ENCODE measurements at places on chromosomes 7 and 10.

- DNase-seq: no peak
These were observed 565.8 kb downstream of the PTPRN2 start for GRCh38 chr7:158021836-158022235.

DNA sequence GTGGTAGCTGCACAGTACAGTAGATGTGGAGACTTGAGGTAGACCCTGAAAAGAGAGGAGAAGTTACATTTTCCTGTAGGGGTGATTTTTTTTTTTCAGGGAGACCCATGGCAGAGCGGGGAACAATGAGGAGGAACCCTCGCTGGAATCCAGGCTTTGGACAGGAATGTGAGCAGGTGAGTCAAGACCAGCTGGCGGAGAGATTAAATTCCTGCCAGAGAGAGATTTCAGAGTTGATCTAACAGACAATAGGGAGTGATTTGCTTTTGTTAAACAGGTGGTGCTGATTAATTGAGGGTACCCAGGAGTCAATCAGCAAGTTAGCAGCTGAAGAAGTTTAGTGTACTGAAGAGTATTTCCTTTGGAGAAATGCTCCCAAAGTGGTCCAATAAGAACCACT lies 41.6 kb upstream of the MINDY3 start:
- DNase-seq: no peak

DNA sequence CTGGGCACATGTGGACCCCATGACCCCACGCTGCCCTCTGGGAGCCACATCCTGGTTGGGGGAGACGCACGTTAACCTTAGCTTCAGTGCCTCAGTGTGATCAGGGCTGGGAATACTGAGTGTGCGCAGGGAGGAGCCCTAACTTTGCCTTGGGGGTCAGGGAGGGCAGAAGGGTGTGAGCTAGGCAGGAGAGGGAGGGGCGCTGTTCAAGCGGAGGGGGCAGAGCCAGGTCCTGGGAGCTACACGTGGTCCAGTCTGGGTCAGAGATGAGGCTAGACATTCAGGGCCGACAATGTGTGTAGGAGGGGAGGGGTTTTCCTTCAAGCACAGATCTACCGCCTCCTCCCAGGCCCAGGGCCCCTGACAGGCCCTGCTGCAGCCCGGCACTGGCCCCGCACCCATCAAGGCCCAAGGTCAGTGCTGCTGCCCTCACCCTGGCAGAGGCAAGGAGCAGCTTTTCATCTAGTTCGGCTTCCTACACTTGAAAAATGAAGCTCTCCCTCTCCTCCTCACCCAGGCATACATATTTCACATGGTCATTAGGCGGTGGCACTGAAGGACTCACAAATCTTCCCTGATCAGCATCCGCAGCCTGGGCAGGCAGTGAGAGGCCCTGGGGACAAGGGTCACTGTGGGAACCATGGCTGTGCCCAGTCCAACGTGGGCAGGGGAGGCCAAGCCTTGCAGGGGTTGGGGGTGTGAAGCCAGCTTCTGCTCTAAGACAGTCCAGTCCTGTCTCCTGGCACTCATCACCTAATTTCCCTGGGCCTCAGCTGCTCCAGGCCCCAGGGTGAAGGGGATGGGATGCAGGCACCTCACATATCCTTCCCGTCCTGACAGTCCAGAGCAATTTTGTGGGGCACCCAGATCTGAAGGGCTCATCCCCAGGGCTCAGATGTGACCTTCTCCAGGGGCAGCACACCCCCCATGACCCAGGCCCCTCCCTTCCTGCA lies 47.3 kb downstream of the C10orf105 start:
- no peak for DNase-seq

DNA sequence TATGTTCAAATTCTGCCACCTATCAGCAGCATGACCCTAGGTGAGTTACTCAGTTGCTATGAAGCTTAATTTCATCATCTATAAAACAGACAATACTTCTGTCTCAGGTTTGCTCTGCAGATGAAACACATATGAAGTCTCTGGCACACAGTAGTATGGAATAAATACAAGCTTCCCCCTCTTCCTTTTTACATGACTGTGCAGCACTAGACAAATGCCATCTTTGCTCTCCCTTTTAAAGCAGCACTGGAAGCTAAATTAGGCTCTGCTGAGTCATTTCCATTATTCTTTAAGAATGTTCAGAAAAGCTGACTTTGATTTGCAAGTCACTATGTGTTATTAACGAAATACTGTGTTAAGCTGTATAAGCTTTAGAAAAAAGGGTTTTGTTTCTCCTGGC lies 40.7 kb upstream of the ANAPC16 start:
- peak; percentile 18 for DNase-seq

DNA sequence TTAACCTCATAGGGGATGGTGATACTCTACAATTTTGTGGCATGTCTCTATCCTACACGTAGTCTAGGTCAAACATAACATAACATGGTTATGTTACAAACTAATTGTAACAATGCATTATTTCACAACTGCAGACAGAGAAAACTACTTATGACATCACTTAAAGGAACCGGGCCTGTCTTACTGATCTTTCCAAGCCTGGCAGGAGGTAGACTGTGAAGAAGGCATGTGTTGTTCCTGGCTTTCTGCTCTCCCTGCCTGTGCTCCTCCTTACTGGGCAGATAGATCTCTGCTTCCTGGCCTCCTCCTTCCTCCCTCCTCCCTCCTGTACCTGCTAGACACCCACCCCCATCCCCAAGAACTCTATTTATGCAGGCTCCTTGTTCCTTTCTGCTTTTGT lies 5.4 kb downstream of the CACNB2 start:
- DNase-seq: no peak

DNA sequence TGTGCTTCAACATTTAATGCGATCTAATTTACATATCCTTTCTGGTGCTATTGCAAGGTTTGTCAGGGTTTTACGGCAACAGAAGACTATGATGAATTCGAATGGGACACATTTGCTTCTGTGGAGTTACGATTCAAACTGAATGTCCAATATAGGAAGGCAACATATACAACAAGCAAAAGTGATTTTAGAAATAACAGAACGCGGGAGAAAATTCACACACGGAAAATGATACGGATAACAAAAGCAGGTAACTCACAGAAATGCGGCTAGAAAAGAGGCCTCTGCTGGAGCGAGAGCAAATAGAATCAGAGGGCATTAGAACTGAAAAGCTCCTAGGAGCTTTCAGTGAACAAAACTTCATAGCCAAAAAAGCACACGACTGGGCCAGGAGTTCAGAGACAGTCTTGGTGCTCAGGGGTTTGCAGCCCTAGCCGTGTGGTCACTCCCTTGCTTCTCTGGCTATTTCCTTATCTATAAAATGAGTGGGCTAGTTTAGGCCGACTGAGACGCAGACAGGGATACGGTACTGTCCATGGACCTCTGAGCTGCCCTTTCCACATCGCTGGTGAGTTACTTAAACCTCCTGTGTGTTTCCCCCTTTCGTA lies 557 bp upstream of the TAX1BP1 start:
- DNase-seq: no peak

GRCh38 chr10:48910548-48910947 lies 29.1 kb downstream of the LRRC18 start:
- DNase-seq: no peak

- no peak for DNase-seq
These were observed 233.9 kb downstream of the POU6F2 start for GRCh38 chr7:39211581-39211980.

- no peak for DNase-seq
These were observed 71.5 kb downstream of the CARD11 start for GRCh38 chr7:2971914-2972834.

GRCh38 chr10:3902809-3903410 lies 117.9 kb upstream of the KLF6 start:
- no peak for DNase-seq

GRCh38 chr10:101095550-101096213 lies 33.9 kb downstream of the KAZALD1 start:
- DNase-seq: peak; percentile 68

DNA sequence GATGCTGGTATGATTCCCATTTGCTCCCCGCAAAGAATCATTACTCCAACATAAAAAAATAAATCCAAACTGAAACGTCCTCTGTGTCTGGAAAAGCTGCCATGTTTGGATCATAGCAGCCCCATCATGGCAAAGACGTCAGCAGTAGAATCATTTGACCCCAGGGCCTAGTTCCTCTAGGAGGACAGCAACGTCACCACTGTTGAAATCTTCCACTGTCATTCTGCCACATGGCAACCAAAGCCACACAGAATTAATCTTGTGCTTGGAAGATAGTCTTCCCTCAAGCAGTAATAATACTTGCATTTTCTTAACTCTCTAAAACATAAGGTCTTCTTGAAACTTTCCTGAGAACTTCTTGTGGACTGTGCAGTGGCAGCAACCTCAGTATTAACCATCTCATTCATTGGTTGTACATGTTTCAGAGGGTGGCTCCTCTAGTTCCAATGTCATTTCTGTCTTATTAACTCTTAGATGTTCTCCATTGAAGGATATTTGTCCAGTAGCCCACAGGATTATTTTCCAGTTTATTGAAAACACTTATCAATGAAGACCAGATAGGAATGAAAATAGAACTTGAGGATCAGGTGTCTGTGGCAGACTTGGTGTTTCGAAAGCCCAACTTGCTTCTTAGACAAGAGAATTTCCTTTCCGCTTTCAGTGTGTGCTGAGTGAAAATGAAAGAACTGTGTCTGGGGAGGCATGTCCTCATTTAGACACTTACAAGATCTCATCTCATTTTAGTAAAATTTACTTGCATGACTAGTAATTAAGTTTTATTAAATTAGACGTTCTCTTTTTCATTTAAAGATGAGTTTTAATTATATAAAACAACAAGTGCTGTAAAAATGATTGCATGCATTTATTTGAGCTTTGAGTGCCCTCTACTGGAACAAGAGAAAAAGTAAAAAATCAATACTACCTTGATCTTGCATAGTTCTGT lies 28.9 kb upstream of the INHBA start:
- DNase-seq: no peak

DNA sequence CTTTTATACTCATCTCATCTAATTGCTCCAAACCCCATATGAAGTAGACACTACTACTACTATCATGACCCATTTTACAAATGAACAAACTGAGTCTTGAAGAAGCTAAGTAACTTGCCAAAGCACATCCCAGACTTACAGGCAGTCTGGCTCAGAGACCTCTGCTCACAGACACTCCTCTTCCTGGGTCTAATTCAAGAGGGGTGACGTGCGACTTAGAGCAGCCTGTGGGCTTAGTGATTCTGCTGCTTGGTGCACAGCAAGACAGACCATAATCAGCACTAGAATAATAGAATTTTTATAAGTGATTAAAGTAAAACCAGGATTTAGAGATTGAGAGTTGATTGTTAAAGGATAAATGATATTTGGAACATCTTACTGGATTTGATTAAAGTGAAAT lies 750.8 kb downstream of the AUTS2 start:
- DNase-seq: no peak

GRCh38 chr7:139784648-139785047 lies 6.8 kb upstream of the HIPK2 start:
- DNase-seq: no peak

- peak; percentile 47 for DNase-seq
These were observed 112.1 kb downstream of the SGMS1 start for GRCh38 chr10:50511492-50512213.

GRCh38 chr10:21184984-21185383 lies 287.9 kb upstream of the NEBL start:
- DNase-seq: no peak

GRCh38 chr7:78490524-78490923 lies 692.0 kb downstream of the PHTF2 start:
- DNase-seq: no peak

- no peak for DNase-seq
These were observed 117.1 kb upstream of the GATA3 start for GRCh38 chr10:7937315-7937945.

- DNase-seq: no peak
These were observed 3.2 kb downstream of the DENND2A start for GRCh38 chr7:140637400-140637799.

GRCh38 chr10:35124540-35124939 lies 2.1 kb upstream of the CREM start:
- no peak for DNase-seq

- no peak for DNase-seq
These were observed 17.0 kb upstream of the NUP42 start for GRCh38 chr7:23164846-23165245.

GRCh38 chr10:120803972-120804371 lies 47.2 kb upstream of the WDR11 start:
- no peak for DNase-seq

GRCh38 chr7:142301299-142301698 lies 43.4 kb upstream of the PRSS58 start:
- DNase-seq: no peak

GRCh38 chr10:131177431-131178327 lies 133.8 kb downstream of the TCERG1L start:
- DNase-seq: no peak

GRCh38 chr10:116683821-116684220 lies 58.5 kb downstream of the HSPA12A start:
- DNase-seq: no peak

DNA sequence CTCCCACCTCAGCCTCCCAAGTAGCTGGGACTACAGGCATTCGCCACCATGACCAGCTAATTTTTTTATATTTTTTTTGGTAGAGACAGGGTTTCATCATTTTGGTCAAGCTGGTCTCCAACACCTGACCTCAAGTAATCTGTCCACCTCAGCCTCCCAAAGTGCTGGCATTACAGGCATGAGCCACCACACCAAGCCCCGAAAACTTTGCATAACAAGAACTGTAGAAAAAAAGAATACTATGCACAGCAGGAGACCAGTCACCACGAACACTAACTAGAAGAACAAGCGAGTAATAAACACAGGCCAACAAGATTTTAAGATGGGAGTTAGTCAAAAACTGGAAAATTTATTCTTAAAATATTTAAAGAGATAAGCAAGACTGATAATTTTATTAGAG lies 447.0 kb downstream of the ETV1 start:
- no peak for DNase-seq
